ENCODE measurements at places on chromosomes 16 and 17.

DNA sequence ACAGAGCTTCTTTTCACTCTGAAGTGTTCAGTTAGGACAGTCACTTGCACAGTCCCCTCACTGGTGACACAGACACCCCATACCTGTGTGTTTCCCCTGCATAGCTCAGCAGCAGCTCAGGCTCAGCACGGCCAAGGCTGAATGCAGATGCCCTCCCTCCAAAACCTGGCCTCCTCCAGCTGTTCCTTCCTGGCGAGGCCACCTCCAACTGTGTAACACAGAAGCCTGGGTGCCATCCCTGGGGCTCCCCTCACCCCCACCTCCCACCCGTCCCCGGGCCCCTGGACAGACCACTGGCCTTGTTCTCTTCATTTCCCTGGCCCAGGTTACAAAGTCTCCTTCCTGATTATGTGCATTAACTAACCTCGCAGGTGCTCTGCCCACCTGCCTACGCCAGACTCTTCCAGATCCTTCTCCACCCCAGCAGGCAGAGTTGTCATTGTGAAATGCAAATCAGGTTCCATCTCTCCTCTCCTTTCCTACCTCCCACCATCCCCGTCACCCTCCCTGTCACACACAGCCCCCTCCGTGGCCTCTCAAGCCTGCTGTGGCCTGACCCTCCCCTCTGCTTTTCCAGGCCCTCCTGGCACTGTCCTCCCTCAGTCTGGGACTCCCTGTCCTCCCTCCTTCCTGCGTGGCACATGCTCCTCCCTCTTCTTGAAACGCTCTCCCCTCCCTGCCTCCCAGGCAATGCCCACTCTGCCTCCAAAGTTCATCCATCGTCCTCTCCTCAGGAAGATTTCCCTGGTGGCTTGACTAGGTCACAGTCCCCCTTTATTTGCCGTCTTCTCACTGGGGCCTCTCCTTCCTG, 26.4 kb downstream of the MLYCD start:
- no peak for DNase-seq

DNA sequence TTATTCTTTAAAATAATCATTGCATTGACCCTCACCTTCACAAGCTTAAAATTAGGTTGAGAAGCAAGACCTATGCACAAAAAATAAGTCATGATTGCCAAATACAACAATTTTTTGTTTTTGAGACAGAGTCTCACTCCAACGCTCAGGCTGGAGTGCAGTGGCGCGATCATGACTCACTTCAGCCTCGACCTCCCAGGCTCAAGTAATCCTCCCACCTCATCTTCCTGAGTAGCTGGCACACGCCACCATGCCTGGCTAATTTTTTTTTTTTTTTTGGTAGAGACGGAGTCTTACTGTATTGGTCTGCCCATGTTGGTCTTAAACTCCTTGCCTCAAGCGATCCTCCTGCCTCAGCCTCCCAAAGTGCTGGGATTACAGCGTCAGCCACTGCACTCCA, 24.2 kb downstream of the ZNF652 start:
- DNase-seq = no peak

GRCh38 chr17:34435182-34435928, 72.3 kb upstream of the CCL1 start:
- DNase-seq = no peak

DNA sequence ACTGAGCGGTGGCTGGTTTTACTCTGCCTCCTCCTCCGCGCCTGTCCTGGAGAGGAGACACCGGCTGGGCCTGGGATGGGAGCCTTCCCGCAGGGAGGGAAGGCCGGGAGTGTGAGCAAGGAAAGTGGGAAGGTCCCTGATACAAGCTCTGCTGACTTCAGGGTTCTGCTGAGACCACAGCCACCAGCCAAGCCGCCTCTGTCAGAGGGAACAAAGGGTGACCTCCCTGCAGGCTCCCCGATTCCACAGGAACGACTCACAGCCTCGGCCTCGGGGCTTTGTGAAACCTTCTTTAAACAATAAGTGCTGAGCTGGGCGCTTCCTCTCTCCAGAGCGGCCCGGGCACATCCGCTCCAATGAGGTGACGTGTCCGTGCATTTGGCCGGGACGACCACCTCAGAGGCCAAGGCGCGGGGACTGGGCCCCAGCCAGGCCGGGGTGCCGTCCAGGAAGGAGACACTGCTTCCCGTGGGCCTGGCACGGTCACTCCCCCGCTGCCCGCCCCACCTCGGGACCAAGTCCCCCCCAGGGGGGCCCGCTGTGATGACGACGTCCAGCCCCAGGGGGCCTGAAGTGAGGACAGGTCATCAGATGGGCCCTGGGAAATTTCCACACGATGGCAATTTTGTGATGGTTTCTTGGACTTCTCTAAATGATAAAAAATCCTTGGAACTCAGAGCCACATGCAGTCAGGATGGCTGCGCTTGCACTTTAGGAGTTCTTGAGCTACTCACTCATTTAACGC, 11.8 kb upstream of the CIBAR2 start:
- no peak for DNase-seq

DNA sequence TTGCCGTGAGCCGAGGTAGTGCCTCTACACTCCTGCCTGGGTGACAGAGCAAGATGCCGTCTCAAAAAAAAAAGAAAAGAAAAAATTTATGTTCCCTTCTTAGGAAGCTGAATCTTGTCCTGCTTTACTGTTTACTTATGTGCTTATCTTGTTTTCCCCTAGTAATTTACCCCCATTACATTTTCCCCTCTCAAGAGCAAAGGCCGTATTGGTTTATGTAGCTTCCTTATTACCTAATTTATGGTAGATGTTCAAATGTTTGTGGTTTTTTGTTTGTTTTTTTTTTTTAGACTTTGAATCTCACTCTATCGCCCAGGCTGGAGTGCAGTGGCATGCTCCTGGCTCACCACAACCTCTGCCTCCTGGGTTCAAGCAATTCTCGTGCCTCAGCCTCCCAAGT, 10.3 kb upstream of the SLC52A1 start:
- no peak for DNase-seq

- no peak for DNase-seq
Observed at GRCh38 chr16:51607201-51607651, 456.2 kb upstream of the SALL1 start.

GRCh38 chr17:61331886-61332285, 67.8 kb upstream of the TBX2 start:
- no peak for DNase-seq

DNA sequence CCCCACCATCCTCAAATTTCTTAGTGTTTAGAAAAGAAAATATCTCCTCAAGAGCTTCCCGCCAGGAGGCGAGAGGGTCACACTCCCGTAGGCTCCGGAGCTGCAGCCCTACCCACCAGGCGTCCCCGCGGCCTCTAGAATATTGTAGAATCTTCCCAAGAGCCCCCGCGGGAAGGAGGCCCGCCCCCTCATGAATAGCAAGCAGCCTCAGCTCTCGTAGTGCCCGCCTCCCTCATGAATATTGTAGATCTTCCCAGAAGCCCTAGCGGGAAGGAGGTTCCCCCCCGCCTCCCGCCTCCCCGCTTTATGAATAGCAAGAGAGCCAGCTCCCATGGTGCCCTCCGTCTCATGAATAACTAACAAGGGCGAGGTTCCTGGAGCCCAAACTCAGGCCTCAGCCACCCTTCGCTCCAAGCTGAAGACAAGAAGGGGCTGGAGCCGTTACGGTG, at the start of gene FBXO47:
Gene FBXO47, minus strand, starts transcription at position 114 of the 449 bp plus-strand sequence. CDS start 4,378 bp downstream, outside the sequence.
- DNase-seq = peak; percentile 95

DNA sequence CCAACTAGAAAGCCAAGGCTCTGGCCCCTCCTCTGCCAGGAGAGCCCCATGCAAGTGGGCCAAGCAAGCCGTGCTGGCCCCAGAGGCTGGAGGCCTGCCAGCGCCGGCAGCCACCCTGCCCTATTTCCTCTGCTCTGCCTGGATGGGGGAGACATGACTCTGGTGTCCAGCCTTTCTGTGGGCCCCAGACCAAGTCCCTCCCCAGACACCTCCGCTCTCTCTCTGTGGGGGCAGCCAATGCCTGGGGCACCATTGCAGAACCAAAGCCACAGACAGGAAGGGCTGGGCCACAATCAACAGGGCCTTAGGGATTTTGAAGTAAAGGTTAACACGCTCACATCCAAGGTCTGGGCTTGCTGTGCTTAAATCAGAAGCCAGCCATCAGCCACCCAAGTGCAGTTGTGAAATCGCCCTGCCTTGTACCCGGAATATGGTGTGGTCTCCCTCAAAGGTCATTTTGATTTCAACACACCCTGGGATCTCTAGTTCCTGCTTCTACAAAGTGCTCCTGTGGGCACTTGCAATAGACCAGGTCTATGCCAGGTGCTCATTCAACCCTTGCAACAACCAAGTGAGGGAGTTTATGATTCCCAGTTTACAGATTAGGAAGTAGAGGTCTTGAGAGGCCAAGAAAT, 63.5 kb upstream of the TEX2 start:
- no peak for DNase-seq

GRCh38 chr17:63240106-63240505, 206.0 kb downstream of the CYB561 start:
- DNase-seq = no peak

- no peak for DNase-seq
Observed at GRCh38 chr16:15466886-15467781, 32.7 kb downstream of the BMERB1 start.

DNA sequence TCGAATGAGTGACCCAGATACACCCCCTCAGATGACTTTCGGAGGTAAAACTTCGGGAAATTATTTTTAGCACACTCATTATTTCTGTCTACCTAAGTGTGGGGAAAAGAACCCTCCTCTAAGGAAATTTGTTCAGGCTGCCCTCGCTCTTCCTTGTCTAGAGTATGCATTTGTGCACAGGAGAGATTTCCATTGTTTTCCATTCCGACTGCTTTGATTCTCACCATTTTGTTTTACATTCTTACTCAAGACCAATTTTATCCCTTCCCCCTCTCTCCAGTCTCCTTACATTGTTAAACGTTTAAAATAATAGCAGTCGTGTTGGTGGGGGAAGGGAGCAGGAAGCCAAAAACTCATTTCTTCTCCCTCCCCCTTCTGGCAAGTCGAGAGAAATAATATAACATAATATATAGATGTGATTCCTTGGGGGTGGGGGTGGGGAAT, 1.5 kb upstream of the CHD3 start:
- DNase-seq = no peak

GRCh38 chr16:68313116-68313515, 2.3 kb downstream of the PRMT7 start:
- no peak for DNase-seq

- no peak for DNase-seq
Observed at GRCh38 chr17:77631307-77631706, 327.2 kb upstream of the TNRC6C start.

GRCh38 chr16:22660441-22661160, 149.9 kb downstream of the NPIPB5 start:
- no peak for DNase-seq

- DNase-seq = no peak
Observed at GRCh38 chr16:65394281-65394680, 272.4 kb upstream of the CDH11 start.

DNA sequence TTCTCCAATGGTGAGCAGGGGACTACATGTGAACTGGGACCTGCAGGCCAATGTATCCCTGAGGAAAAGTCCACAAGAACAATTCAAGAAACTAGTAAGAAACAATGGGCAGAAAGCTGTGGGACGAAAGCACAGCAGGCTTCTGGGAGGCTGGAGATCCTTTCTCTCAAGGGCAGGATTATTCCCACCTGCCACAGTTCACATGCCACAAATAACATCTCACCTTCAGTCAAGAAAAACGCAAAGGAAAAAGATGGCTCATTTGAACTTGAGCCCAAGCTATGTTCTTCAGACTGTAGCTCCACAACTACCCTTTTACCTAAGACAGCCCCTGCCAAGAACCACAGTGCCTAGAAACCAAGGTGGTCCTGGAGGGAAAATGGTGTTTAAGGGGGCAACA, 13.0 kb downstream of the HAS3 start:
- no peak for DNase-seq

DNA sequence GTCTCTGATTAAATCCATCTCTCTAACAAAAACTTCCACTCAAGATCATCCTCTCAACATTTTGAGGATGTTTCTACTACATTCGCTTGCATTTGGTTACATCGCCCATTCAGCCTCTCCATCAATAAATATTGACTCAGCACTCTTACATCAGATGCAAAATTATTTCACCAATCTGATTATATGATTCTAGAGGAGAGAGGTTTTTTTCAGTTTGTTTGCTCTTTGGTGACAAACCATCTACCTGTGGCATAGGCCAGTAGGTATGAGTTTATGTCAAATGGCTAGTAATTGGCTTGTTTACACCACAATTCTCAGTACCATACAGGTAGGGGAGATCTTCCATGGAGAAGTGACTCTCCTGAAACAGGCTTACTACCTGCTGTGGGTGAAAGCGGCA, 52.3 kb downstream of the TOX3 start:
- peak; percentile 27 for DNase-seq

GRCh38 chr17:63589646-63590045, 11.0 kb upstream of the TACO1 start:
- DNase-seq = no peak

- no peak for DNase-seq
Observed at GRCh38 chr17:76140661-76141211, 309 bp downstream of the FOXJ1 start.

DNA sequence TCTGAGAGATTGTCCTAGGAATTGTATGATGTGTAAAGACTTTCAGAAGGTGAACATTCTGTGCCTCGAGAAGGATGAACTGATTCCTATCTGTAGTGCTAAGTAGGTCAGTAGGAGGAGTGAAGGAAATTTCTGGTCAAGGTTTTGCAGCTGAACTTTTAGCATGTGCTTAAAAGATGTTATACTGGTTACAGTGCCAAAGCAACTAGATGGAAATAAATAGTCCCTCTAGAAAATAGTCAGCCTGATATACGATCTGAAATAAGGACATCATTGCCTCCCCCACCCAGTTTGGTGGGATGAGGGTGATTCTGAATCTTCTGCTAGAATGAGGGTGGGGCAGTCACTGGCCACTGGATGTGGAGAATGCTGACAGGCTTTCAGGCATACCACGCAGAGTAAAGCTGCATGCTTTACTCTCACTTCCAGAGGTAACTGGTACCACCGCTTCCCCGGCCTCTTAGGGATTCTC, 57.2 kb upstream of the VPS4A start:
- DNase-seq = no peak

DNA sequence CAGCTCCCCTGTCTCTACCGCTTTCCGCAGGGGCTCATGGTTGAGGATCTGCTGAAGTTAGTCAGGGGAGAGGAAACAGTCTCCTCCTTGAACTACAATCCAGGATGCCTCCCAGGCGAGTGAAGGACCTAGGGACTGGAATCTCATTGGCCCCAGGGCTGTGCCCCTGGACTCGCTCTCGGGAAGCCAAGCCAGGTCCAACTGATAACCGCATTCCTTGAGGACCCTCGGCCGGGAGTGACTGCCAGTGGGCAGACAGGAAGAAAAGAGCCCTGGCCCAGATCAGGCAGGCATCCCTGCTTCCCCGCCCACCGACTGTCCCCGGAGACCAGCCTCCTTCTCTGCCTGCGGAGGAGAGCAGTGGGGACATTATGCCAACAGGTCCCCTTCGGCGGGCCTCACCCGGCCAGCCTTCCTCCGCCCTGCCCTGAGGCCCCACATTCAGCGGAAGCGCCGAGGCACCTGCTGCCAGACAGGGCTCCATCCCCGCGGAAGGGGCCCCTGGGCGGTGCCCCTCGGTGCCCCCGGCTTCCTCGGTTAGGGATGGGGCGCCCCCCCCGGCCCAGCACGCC, 776 bp downstream of the LRRC75A start:
- DNase-seq = peak; percentile 25

- no peak for DNase-seq
Observed at GRCh38 chr17:74212209-74212912, 1.0 kb upstream of the TTYH2 start.

Measured in Caco-2 (cell line).